ENCODE measurements at places on chromosomes 2 and 18.

GRCh38 chr2:72114693-72115051 lies 33.0 kb downstream of the CYP26B1 start:
- DNase-seq, result no peak

DNA sequence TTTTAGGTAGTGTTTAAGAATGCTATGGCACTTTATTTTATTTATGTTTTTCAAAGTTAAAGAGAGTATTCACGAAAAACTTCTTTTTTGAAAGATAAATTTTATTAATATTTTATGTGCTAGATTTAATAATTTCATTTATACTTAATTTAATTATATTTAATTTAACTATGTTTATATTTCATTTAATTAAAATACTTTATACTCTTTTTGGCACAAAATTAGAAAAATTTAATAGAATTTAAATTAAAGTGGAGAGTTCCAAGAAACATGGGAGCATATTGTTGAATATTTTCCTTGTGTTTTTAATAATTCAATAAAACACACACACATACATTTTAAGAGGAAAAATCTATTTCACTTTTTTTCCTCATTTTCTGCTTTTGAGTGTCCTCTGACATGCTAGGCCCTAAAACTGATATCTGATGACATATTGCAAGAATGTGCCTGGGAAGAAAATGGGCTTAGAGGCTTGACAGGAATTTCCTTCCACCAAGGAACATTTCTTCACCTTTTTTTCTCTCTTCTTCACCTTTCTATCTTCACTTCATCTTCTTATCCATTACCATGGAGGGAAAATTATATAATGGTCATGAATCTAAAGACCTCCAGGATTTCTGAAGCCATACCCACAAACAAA lies 15.4 kb downstream of the ARHGAP28 start:
- no peak for DNase-seq

- no peak for DNase-seq
Measured at GRCh38 chr2:40372283-40372985, 79.5 kb downstream of the SLC8A1 start.

DNA sequence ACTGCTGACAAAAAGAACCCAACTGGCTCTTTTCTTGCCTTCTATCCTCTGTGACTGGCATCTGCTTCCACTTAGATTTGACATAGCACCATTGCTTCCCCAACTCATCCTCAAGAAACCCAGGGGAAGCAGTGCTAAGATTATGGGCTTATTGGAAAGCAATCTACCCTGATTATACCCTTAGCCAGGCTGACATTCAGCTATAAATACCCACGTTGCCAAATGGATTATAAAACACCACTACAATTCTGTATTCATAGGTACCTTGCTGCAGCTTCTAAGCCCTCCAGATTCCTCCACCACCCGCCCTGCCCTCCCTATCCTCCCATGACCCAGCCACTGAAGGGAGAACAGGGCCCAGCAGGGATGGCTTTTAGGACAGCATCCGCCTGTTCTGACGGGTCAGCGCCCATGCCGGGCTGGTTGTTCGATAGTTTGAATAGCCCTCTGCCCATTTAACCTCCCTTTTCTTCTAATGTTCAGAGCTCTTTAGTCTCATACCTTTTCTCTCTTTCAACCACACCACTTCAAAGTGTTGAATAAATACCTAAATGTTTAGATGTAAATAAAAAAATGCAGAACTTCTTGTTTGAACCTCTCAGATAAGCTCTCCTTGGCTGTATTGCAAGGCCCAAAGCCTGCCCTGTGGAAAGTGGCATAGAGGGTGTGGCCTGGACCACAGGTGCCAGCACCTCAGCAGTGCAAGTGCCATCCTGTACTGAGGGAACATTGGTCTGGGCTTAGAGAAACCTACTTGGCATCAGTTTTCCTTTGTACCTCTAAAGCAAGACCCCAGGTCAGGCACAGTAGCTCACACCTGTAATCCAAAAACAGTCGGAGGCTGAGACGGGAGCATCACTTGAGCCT lies 86.6 kb upstream of the RGPD5 start:
- DNase-seq, result no peak

Measured in stimulated activated CD8-positive, alpha-beta memory T cell treated with anti-CD3 and anti-CD28 coated beads, Interleukin-15, amount 100 ng/mL, for 24 hours (primary cell).